ENCODE measurements at places on chromosomes 1 and 21.
A peak's percentile ranks its signal among the peaks of the same experiment; 100 is the strongest.

DNA sequence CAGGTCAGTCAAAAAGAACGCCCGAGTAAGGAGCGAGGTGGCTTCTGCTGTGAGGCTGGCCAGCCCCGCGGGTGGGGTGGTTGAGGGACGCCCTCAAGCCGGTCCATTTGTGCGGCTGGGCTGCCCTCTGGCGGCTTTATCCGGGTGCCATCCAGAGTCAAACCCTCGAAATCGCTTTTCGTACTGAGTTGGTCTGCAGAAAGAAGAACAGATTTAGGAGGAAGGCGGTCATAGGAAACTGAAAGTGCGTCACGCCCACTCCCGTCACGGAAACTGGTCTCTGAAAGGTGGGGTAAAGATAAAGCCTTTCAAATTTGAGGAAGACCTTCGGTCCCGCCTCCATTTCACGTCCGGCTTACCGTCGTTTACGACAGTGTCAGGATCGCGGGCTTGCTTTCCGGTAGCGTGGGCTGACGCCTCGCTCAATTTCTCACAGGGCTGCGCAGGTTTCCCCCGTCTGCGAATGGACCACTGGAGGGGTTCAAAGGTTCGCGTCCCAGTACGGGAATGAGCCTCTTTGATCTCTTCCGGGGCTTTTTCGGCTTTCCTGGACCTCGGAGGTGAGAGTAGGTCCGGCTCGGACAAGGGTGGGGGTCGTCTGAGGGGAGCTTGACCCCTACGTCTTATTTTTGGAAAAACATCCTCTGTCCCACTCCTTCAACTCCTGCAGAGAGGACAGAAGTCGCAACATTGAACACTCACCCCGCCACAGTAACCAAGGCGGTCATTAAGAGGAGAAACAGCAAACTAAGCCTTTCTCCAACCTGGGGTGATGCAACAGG lies at the start of gene HAX1:
Gene HAX1 (plus strand): TSS at position 413 of the 782 bp plus-strand sequence. CDS start 95 bp downstream, at position 508.
- peak; percentile 67 for DNase-seq

- no peak for DNase-seq
Measured at GRCh38 chr1:29960876-29961275, 724.6 kb downstream of the PTPRU start.

DNA sequence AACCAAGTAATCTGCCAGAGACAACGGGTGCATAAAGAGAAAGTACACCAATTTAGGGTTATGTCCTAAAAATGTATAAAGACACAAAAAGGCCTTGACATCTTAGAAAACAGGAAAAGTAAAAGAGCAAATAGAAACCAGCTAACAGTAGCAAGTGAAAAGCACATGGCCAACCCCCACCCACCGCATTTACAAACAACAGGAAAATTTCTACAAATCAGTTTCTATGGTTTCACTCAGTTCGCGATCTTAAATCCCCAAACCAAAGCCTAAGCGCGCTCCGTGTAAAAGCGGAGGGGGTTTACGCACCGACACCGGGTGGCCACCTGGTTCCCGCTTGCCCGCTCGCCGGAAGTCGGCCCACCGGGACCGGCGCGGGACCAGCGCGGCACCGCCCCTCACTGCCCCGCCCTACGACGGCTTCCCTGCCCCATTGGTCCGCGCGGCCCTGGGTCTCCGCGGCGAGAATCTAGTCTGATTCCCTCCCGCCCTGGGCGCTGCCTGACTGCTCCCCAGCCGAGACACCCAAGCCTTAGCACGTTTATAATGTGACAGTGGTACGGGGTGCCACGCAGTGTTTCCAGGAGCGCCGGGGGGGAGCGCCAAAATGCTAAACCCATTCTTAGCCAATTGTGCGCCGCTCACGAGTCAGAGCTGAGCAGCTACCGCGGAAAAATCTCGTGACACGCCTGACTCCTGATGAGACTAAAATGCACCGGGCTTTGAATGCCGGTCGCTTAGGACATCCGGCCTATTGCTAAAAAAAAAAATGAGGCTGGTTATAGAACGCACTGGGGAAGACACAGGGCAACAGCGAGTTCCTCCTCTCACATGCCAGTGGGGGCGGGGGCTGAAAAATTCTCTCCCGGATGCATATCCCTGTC lies at the start of gene GART:
Gene GART (minus strand): TSS at position 362 of the 884 bp plus-strand sequence. CDS start 2,802 bp downstream, outside the sequence.
- peak; percentile 82 for DNase-seq

DNA sequence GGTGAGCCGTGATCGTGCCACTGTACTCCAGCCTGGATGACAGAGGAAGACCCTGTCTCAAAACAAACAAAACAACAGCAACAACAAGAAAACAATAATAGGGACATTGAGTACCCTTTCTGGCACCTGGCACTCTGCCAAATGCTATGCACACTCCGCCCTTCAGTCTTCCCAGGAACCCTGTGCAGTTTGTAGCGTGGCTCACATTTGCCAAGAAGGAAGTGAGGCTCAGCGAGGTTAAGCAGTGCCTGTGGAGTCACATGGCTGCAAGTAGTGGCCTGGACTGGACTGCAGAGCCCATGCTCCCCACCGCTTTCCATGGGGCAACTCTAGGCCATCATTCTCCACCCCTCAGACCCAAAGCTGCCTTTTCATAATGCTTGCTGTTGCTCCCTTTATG lies 5.3 kb upstream of the EVA1B start:
- DNase-seq: no peak

DNA sequence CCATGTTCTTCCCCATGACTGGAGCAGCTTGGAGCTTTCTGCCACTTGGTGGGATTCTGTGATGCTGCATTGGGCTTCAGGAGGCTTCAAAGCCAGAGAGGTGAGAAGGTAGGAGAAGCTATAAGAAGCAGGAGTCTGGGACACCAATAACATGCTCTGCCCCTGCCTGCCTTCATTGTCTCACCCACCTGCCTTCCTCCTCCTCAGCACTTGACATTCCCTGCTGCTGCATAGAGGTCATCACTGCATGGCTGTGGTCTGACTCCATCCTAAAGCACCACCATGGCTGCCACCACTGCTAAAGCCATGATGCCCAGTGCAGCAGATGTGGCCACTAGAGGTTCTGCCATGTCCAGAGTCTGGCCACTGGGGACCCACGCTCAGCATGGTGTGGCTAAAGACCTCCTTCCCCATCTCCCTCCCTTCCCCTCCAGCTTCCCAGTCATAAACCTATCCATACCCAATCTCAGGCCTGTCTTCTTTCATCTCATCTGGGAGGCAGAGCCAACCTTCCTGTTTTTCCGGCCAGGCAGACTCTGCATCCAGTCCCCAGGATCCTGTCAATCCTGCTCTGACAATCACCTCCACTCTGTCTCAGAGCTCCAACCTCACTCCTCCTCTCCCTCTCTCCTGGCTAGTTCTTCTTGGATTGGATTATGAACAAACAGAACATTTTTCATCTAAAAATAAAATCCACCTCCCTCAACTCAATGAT lies 285.1 kb upstream of the POU3F1 start:
- no peak for DNase-seq

- peak; percentile 67 for DNase-seq
Measured at GRCh38 chr1:183567584-183567983, 22.7 kb downstream of the NCF2 start.

DNA sequence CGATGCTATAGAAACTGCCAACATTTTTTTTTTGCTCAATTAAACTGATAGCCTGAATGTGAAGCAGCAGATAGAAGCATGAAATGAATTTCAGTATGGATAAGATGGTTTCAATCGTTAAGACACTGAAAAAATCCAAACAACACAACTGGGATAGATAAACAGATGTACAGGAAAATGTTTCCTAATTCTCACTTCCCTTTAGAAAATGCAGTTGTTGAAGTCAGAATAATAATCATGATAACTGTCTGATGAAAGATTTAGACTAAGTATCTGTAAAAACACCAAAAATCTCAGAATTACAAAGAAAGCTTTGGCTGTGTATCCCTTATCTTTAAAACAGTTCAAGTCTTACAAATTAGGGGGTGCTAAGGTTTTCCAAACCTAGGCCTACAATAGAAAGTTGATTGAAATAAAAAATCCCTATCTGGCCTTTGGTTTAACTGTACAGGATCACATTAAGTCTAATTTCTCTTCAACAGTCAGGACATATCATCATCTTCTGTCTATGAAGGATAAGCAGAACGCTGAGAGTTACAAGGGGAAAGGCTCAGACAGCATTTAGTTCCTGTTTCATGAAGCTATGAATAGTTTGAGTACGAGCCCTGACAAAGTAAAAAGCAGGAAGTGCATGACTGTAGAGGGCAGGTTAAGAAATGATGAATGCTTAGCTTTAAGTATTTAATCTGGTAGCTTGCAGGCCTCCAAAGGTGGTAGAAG lies 203.2 kb downstream of the APP start:
- no peak for DNase-seq

DNA sequence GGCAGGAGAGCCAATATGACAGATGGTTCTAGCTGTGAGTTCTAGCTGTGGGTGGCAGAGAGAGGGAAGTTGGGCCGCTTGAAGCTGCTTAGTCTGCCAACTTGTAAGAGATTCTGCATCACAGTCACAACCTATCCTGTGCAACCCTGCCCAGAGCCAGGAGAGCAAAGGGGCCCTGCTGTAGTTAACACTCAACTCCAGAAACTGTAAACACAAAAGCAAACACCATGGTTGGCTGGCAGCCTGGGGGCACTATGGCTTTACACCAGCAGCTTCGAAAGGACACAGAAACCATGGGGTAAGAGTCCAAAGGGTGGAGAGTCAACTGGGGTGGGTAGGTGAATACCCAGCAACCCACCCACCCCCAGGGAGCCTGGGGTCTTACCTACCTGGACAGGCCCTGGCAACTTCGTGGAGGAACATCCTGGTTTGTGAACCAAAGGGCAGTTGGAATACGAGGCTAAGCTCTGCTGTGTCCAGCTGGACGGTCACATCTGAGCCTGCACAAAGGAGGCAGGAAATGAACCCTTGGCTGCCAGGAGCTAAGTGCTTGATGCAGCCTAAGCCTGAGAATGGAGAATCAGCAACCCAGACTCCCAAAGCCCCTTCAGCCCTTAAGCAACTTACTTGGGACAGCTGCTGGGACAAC lies 6.4 kb downstream of the INPP5B start:
- DNase-seq: peak; percentile 100

DNA sequence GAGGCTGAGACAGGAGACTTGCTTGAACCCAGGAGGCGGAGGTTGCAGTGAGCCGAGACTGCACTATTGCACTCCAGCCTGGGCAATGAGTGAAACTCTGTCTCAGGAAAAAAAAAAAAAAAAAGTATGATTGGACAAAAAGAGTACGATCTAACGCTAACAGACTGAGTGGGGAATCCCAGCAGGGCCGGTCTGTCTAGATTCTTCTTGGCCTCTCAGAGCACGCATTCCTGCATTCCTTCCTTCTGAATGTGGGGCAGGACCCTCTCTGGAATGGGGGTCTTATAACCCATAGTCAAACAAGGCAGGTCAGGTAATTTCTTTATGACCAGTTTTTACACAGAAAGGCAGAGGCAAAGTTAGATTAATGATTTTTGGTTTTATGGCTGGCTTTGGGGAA lies 92.0 kb upstream of the PPM1J start:
- DNase-seq: no peak

GRCh38 chr1:7422081-7422480 lies 349.0 kb upstream of the VAMP3 start:
- no peak for DNase-seq

DNA sequence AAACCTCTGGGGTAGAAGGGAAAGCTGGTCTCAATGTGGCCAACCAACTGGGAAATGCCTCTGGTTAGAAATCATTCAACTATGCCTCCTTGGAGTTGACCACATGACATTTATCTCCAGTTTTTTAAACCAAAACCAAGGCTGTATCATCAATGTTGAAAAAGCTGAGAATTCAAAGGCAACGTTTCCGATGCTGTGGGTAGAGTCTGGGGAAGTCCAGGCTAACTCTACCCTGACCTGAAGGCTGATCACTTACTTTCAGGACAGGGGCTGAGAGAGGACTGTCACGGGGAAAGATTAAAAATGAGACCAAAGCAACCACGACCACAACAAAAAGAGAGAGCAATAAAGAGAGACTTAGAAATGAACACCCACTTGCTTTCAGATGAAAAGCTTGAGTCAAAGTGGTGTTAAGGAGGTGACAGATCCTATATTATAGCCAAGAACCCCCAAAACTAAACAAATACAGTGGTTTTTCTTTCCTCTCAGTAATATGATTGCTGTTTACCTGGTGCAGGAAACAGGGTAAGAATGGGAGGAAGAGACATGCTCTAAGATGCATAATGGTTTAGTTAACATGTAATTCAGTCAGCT lies 90.8 kb upstream of the TNFSF4 start:
- no peak for DNase-seq

DNA sequence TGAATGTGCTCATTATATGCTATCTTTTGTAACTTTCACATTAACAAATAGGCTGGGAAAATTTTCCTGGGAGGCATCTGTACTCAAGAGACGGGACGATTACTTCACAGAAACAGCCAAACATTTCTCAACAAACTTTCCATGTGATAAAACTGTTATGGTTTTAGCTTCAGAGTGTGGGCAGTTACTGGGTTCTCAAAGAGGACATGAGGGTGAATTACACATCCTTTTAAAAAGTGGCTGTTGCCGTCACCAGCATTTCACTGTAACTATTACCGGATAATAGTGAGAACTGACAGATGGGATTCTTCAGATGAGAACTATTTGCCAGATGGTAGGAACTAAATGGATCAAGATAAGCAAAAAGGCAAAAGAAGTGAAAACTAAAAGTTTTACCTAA lies 109.1 kb downstream of the APP start:
- DNase-seq: no peak

DNA sequence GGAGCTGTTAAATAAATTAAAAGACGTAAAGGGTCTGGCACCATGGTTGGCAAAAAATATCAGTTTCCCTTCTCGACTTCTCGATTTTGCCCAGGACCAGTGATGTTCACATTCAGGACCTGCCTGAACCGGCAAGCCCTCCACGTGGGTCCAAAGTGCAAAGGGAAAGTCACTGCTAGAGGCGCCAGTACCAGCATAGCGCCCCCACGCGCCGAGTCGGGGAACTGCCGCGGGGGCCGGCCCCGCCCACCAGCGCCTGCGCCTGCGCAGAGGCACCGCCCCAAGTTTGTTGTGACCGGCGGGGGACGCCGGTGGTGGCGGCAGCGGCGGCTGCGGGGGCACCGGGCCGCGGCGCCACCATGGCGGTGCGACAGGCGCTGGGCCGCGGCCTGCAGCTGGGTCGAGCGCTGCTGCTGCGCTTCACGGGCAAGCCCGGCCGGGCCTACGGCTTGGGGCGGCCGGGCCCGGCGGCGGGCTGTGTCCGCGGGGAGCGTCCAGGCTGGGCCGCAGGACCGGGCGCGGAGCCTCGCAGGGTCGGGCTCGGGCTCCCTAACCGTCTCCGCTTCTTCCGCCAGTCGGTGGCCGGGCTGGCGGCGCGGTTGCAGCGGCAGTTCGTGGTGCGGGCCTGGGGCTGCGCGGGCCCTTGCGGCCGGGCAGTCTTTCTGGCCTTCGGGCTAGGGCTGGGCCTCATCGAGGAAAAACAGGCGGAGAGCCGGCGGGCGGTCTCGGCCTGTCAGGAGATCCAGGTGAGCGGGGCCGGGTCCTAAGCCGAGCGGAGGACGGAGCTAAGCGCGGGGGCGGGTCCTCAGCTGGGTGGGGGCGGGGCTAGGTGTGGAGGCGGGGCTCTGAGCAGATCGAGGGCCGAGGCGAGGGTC lies at the start of gene PINK1:
Gene PINK1 (plus strand): TSS at position 269 of the 875 bp plus-strand sequence. CDS start 91 bp downstream, at position 360.
- peak; percentile 48 for DNase-seq

- DNase-seq: no peak
Measured at GRCh38 chr21:18384771-18385170, 18.8 kb downstream of the TMPRSS15 start.

All from NCI-H2029 treated with DMSO at 0.1 percent for 48 hours (cell line).